ENCODE measurements at places on chromosomes 11 and 22. TPM values are rescaled to one million over a fixed set of nuclear protein-coding genes. Genes with fewer than 3 reads are reported as not detected.

FOLR1 gene
- not detected for total RNA-seq

GVQW3 gene
- total RNA-seq, result 0.62 TPM

DNA sequence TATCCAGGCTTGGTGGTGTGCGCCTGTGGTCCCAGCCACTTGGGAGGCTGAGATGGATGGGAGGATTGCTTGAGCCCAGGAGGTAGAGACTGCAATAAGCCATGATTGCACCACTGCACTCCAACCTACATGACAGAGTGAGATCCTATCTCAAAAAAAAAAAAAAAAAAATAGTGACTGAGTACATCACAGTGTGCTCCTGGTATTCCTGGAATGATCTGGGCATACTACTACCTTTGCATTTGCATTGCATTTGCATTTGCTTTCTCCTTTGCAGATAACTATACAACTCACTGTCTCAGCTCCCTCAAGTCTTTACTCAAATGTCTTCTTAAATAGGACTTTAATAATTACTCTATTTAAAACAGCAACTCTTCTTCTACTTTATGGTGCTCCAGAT, 51.8 kb downstream of the DLG2 start:
- no peak for DNase-seq

- no peak for DNase-seq
Observed at GRCh38 chr22:33891455-33891854, 28.8 kb downstream of the LARGE1 start.

GRCh38 chr11:1736447-1736992, 13.9 kb downstream of the IFITM10 start:
- no peak for DNase-seq

SMC1B gene
- not detected for total RNA-seq

- no peak for DNase-seq
Observed at GRCh38 chr22:17319546-17319945, 49.7 kb upstream of the CECR2 start.

GRCh38 chr22:49660794-49661781, 166.6 kb downstream of the BRD1 start:
- no peak for DNase-seq

DNA sequence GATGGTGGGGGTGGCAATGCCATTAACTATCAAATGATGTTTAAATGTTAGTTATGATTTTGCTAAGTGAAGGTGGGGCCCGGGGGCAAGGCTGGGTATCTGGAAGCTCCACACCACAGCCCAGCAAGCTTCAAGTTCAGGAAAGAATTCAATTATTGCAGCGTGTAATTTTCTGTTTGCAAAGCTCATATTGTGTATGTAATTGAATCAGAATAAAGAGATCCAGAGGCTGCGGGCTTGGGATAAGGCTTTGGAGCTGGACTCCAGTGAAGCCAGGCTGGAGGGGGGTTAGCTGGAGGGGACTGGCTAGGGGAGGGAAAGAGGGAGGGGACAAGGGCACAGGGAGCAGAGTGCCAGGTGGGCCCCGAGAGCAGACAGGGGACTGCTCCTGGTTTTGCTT, 557.1 kb upstream of the CADM1 start:
- no peak for DNase-seq

- DNase-seq, result peak; percentile 21
Observed at GRCh38 chr11:122115524-122116379, at the start of gene BLID. TSS of gene BLID (minus strand) at chr11:122116215. CDS start at chr11:122115922, 293 bp downstream.

GUCY1A2 gene
- total RNA-seq, result 12.4 TPM

UCP3 gene
- total RNA-seq, result 53.8 TPM

GRCh38 chr11:93921695-93922468, 71.5 kb upstream of the VSTM5 start:
- DNase-seq, result no peak

GRCh38 chr11:117941976-117942654, 12.9 kb upstream of the TMPRSS13 start:
- no peak for DNase-seq

C22orf15 gene
- not detected for total RNA-seq

OR2AG1 gene
- not detected for total RNA-seq

- DNase-seq, result no peak
Observed at GRCh38 chr11:132639986-132640385, 892.3 kb downstream of the OPCML start.

DNA sequence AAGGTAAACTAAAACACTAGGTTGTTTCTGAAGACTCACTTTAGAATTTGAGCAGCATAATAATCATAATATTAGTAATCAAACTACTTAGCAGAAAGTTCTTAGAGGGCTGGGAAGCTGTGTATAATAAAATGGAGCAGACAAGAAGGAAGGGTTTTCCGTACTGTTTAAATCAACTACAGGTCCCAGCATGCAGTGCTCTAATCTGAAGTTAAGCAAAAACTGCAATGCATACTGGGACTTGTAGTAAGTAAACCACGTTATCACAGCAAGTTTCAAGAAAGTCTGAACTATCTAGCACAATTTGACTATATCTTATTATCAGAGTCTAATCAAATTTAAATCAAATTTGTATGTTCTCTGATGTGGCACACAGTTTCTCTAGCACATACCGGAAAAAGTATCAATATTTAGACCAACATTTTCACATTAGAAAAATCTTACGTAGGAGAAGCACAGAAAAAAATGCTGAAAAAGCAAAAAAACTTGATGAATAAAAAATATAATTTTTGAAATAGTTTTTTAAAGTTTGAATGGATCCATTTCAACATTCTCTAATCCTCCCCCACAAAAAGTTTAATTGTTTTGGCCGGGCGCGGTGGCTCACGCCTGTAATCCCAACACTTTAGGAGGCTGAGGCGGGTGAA, 8.2 kb downstream of the PHF21A start:
- no peak for DNase-seq

GLB1L3 gene
- total RNA-seq, result not detected

TUBA8 gene
- 128 TPM for total RNA-seq

FIBIN gene
- total RNA-seq, result 5.9 TPM

DNA sequence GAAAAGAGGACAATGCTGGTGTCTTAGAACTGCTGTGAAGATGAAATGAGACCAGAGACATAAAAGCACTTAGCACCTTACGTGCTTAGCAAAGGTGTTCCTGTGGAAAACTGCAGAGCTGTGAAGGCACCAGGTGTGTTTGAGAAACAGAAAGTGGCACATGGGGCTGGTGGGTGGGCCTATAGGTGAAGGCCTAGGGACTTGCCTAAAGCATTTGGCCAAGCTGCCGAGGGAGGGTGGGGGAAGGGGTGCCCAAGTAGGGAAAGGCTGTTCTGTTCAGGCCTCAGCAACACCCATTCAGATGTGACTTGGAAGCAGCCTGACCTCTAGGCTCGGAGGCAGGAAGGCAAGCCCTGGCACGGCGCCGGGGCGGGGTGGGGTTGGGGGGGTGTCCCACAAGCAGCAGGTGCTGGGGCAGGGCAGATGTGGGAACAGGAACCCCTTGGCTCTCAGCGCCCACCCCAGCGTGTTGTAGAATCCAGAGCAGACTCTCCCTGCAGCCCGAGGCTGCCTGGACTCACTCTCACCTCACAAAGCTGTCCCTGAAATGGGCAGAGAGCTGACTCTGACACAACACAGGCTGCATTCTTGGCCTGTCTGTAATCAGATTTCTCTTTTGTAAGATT, 366.7 kb upstream of the NARS2 start:
- DNase-seq, result no peak

GRCh38 chr11:79018371-79018849, 422.4 kb downstream of the TENM4 start:
- DNase-seq, result no peak

DNA sequence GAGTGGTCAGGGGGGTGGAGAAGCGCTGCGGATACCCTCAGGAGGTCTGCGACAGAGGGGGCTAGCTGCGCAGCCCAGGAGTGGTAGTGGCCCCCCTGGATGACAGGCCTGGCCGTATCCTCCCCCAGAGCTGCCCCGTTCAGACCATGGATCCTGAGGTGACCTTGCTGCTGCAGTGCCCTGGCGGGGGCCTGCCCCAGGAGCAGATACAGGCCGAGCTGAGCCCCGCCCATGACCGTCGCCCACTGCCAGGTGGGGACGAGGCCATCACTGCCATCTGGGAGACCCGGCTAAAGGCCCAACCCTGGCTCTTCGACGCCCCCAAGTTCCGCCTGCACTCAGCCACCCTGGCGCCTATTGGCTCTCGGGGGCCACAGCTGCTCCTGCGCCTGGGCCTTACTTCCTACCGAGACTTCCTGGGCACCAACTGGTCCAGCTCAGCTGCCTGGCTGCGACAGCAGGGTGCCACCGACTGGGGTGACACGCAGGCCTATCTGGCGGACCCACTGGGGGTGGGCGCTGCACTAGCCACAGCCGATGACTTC, 505 bp downstream of the NUDT22 start:
- DNase-seq, result peak; percentile 69

DNA sequence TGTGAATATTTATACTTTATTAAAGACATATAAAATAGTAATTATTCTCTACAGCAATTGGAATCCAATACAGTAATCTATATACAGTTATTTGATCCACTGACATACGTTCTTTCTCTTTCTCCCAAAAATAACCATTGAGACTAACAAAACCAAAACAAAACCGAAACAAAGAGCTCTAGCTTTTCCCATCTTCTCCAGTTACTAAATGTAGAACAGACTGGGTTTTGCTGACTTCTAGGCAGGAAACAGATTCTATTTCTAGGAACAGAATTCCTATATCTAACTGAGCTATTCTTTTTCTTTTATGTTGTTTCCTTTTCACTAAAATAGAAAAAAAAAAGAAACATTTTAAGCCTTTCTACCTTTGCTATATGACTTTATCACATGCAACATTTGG, 80.1 kb downstream of the PACS1 start:
- DNase-seq, result no peak
